ENCODE measurements at places on chromosomes 2 and 18.

GRCh38 chr2:165214093-165214492 lies 10.2 kb upstream of the SCN3A start:
- DNase-seq = no peak

GRCh38 chr2:23600346-23600745 lies 215.4 kb downstream of the KLHL29 start:
- DNase-seq = no peak

- no peak for DNase-seq
Measured at GRCh38 chr2:120745420-120746111, 9.9 kb downstream of the GLI2 start.

DNA sequence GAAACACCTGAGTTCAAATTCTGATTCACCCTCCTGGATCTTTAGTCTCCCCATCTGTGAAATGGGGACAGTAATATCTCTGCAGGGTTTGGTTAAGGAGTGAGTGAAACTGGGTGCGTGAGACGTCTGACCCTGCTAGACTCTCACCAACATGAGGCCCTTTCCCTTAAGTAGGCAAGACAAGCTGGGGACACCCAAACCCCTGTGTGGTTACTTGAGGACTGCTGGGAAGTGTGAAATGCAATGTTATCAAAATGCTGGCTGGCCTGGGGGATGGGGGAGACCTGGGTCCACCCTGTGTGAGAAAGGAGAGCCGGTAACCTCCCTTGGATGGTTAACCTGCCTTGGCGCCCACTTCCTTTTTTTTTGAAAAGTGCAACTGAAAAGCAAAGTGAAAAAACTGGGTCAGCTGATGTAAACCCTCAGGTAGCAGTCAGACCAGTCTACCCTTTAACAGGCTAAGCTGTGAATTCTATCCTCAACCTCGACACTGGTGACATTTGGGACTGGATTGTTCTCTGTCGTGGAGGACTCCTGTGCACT lies 82.3 kb downstream of the INPP5D start:
- DNase-seq = no peak

DNA sequence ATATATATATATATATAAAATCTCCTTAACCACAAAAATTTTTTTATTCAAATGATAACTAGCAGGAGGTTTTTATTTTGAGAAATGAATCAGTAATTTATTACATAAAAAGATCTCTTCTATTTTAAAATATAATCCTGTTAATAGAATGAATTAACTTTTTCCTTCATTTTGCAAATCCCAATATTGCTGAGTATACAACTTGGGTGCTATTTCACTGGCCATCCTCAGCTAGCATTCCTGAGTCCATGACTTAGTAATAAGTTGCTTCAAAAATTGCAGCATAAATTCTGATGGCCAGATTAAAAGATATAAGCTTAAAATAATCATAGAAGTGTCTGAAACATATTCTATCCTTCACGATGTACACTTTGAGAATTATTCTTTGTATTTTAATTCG lies 155.6 kb downstream of the FSIP2 start:
- no peak for DNase-seq

DNA sequence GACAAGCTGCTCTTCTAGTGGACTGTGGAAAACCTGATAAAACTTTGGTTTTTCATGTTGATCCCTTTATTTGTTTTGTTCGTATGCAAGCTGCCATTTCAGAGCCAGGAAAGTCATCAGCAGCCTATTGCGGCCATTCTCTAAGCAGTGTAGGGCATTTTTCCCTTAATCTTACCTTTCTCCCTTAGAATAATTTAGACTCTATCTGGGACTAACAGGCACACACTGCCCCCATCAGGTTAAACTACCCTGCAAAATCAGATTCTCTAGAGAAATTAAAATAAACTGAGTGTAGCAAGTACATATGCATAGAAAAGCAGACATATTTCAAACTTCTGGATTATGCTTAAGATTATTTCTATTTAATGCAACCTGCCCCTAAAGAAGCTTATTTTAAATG lies 347.5 kb downstream of the METTL4 start:
- DNase-seq = peak; percentile 14

DNA sequence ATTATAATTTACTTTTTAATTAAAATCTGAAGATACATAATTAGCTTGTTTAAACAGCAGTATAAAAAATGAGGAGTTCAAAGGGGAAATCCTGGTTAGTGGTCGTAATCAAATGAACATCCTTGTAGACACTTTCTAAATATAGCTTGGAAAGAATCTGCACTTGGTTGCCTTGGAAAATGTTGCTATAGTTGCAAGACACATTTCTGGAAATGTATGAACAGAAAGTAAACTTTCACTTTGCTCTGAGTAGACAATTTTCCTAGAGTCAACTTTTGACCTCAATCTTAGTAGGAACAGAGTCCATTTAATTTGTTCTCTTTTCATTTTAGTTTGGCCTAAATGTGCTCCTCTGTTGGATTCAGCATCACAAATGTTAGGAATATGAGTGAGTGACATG lies 38.3 kb downstream of the GCA start:
- no peak for DNase-seq

DNA sequence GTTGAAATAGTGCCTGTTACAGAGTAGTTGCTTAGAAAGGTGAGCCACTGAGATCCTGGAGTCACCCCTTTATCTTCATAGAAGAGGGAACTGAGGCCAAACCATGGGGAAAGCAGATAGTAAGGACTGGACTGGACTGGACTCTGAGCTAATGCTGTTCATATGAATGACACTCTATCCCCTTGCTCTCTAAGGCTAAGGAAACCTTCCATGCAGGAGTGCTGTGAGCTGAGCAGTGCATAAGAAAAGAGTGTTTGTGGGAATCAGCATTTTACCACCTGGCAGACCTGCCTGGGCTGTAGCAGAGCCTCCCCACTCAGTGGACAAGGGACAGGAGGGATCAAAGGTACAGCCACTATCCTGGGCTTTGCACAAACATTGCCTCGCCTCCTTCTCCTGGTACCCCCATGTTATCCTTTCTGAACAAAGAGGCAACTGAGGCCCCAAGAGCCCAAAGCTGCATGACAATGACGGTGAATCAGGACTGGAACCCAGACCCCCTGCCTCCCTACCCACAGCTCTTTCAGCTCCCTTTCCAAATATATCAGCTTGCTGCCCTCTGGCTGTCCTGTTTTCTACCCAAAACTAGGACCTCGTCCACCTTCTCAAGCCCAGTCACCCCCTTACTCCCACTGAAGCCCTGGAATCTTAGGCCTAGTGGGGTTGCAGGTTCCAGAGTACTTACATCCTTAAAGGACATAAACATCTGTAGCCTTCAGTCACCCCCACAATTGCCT lies 227.9 kb downstream of the ZBTB7C start:
- DNase-seq = no peak

DNA sequence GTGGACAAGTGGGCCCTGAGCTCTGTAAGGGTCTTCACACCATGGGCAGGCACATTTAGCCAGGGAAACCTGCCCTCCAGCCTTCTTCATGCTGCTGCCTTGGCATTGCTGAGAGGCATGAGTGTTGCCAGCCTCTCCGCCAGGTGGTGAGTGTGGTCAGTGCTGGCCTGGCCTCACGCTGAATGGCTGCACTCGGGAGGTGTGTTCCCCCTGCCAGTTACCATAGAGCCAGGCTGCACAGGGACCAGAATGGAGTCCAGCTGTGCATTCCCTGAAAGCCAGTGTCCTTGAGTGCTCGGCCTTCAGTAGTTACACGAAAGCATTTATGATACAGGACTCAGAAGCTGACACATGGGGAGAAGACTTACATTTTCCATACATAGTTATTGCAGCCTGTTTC lies 139.7 kb downstream of the ATP9B start:
- no peak for DNase-seq

- no peak for DNase-seq
Measured at GRCh38 chr2:133887676-133888040, 319.4 kb upstream of the NCKAP5 start.

DNA sequence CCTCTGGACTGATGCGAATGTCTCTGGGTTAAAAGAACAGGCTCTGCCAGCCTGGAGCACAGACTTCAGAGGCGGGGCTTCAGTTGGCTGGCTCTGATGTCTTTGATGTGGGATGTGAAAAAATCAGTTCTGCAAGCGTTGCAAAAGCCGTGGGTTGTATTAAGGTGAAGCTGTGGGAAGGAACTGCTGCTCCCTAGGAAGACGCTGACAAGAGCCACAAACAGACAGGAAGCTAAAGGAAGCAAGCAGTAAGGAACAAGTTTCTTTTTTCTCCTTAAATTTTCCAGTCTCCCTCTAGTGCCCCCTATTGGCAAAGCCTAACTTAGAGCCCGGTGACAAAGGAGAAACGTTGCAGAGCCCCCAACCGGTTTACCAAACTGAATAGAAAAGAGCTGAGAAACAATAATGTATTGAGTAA lies 239.0 kb downstream of the CCDC178 start:
- no peak for DNase-seq

GRCh38 chr2:100721693-100722092 lies 98.2 kb upstream of the NPAS2 start:
- DNase-seq = no peak

DNA sequence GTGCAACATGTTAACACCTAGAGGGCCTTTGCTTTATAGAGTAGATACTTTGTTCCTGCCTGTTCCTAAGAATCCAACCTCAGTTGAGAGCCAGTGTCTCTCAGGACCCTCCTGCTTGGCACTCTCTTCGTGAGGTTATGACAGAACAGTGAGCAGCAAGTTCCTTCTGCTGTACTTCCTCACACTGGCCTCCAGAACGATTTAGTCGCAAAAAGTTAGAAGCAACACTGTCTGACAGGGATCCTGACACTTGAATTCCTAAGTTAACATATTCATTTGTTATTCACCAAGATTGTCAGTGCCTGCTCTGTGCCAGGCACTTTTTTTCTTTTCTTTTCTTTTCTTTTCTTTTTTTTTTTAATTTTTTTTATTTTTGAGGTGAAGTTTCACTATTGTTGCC lies 57.0 kb upstream of the ITM2C start:
- DNase-seq = no peak

DNA sequence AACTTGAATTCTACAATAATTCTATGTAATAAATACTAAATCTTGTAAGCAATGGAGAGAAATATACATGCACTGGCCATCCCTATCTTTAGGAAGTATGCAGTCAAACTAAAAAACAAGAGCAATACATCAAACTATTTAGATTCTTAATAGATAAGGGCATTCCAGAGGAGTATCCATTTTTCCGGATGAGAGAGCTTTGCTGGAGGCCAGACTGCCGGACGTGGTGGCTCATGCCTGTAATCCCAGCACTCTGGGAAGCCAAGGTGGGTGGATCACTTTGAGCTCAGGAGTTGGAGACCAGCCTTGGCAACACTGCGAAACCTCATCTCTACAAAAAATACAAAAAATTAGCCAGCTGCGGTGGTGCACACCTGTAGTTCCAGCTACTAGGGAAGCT lies 60.8 kb downstream of the KIF5C start:
- no peak for DNase-seq

DNA sequence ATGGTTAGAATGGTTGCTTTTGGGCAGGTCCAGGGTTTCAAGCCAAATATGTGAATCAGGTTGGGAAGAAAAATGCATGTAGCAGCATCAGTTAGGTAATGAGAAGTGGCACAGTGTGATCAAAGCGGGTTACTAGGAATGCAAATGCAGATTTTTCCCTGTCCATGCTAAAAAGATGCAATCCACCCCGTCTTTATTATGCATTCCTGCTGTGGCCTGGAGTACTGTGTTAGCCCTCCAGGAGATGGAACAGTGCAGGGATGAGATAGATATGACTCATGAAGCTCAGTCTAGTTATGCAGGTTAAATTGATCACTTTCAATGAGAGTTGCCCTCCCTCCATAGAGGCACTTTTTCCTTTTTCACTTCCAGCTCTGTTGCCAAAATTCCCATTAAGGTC lies 283.8 kb downstream of the CTNNA2 start:
- DNase-seq = no peak

GRCh38 chr2:123747326-123747725 lies 277.8 kb upstream of the CNTNAP5 start:
- no peak for DNase-seq

DNA sequence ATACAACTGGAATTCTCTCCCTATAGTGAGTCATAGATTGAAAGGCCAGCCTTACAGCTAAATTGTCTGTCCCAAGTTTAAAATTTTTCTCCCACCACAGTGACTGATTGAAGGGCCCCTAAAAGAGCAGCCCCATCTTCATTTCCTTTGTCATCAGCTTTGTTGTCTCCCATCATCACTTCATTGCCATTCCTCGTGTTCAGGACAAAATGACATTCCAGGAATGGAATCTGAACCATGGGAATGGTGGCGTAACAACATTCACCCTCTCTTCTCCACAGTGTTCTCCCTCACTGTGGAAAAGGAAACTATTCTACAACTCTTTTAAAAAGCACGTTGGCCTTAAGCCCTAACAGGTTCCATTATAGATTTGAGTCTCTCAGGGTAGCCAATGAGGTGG lies 52.1 kb downstream of the PSTPIP2 start:
- no peak for DNase-seq

- DNase-seq = no peak
Measured at GRCh38 chr2:21607572-21607971, 483.8 kb downstream of the TDRD15 start.

DNA sequence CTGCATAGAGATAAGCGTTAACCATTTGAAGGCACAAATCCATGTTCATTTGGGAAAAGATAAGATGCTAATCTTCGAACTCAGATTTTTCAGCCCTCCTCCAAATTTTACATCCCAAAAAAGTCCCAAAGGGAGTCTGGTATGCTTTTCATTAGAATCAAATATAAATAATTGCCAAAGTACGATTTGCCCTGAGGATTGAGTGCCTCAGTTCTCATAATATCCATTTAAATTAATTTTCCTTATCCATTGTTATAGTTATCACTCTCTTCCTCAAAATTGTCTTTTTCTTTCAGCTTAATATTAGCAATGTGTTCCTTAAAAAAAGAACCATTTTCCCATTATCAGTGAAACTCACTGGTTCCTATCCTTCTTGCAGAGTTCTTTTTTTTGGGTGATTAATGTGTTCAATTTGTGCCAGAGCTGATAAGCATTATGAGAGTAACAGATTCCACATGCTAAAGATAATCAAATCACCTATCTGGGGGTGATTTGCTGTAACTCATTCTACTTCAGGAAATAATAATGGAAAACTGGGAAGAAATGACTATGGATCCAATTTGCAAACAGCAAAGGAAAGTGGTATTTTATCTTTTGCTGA lies 686 bp downstream of the HNMT start:
- no peak for DNase-seq

DNA sequence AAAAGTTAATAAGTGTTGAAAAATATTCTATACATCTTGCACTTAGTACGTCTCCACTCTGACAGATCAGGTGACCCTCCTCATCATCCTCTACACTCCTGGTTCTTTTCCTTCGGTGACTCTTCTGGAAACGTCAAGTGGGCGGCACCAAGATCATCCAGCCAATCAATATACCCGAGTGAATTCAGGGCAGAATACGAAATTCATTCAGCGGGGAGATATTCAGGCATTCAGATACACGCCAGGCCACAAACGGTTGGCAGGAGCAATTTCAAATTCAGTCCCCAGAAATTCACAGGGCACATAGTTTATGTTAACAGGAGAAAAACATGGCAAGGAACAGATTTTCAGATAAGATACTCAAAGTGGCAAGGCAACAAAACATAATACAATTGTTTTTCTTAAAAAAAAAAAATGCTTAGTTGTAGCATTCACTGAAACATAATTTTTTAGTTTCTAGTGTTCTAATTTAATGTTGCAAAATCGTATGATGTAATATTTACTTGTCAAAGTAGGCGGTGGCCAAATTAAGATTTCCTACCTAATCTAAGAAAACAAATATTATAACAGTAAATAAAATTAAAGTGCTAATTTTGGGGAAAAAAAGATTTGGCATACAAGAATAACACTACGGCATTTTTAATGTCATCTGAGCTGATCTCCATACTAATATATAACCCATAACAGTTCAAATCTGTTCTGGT lies 4.2 kb downstream of the CLK1 start:
- peak; percentile 52 for DNase-seq

GRCh38 chr2:179443180-179443579 lies 178.5 kb upstream of the SESTD1 start:
- DNase-seq = no peak
